ENCODE measurements at places on chromosomes 1 and 21. TPM values are rescaled to one million over a fixed set of nuclear protein-coding genes. Genes with fewer than 3 reads are reported as not detected.

- peaks cover 8% of the 10 kb centered on the region for H3K27me3 ChIP-seq
- no peak overlapping the region for H3K4me3 ChIP-seq
- no peak for DNase-seq
- H3K4me1 ChIP-seq, result no peaks in the 10 kb centered on the region
These were observed 36.5 kb downstream of the NGF start for GRCh38 chr1:115301438-115302020.

Gene VANGL2
- 0.10 TPM for total RNA-seq

DNA sequence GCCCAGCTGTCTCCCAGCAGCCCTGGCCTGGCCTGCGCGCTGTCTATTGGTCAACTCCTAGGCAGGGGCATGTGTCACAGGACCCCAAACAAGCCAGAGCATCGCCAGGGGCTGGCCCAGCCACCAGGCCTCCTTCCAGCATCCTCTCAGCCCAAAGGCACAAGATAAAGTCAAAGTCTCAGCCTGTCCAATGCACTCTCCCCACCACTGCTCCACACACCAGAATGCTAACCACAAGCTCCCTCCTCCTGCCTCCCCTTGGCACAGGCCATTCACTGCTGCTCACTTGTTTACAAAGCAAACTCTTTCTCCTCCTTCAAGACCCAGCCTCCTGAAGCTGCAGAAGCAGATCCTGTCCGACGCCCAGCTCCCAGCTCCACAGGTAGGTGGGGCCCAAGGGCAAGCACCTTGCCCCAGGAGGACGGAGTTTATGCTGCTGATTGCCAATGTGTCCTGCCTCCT lies 133.4 kb downstream of the DMRTB1 start:
- DNase-seq, result no peak
- no peaks in the 10 kb centered on the region for H3K27me3 ChIP-seq
- H3K27ac ChIP-seq, result no peak overlapping the region

- no peaks in the 10 kb centered on the region for H3K36me3 ChIP-seq
- peaks cover 44% of the 10 kb centered on the region for H3K27me3 ChIP-seq
These were observed 15.8 kb downstream of the IVL start for GRCh38 chr1:152924191-152924590.

- no peaks in the 10 kb centered on the region for H3K27me3 ChIP-seq
- no peak overlapping the region for H3K4me3 ChIP-seq
- H3K4me1 ChIP-seq, result no peaks in the 10 kb centered on the region
- no peak for DNase-seq
These were observed 1428.2 kb downstream of the MRPL39 start for GRCh38 chr21:24179110-24179509.

DNA sequence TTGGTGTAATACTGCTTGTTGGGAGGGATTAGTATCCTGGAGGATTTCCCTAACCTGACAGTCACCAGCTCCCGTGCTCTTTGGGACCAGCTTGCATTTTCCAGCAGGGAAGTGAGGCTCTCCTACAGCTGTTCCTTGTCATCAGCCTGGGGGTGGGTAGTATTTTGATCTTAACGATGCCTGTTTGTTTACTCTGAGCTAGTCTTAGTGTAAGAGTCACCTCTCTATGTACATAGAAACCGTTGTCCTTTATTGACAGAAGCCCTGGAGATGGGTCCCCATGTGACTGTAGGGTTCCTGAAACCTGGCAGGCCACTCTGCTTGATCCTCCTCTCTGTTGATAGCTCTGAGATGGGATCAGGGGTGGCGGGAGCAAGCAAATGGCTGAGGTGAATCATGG lies 58.0 kb downstream of the ACP6 start:
- peaks cover 19% of the 10 kb centered on the region for H3K36me3 ChIP-seq
- H3K4me3 ChIP-seq, result no peak overlapping the region
- no peaks in the 10 kb centered on the region for H3K27me3 ChIP-seq
- no peak overlapping the region for H3K27ac ChIP-seq
- DNase-seq, result no peak

- H3K27me3 ChIP-seq, result peaks cover 23% of the 10 kb centered on the region
- peaks cover under 1% of the 10 kb centered on the region for H3K36me3 ChIP-seq
- DNase-seq, result no peak
- no peak overlapping the region for H3K4me3 ChIP-seq
- H3K27ac ChIP-seq, result no peak overlapping the region
These were observed 21.0 kb downstream of the VASH2 start for GRCh38 chr1:212971312-212971711.

Gene SLC2A5
- total RNA-seq, result 0.49 TPM

Gene CASP9
- 15.9 TPM for total RNA-seq

DNA sequence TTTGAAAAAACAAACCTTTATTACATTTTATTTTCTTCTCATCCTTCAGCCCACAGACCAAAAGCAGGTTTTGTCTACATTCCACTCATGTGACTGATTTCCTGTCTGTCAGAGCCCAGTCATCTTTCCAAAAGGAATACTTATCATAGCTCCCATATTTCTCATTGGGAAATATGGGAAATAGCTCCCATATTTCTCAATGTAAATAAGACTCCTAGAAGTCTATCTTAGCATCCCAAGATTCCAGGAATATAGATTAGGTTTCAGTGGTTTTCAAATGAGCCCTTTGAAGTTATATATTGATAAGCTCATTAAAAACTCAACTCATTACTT lies 19.1 kb upstream of the NRDC start:
- H3K27me3 ChIP-seq, result peaks cover 51% of the 10 kb centered on the region
- DNase-seq, result no peak
- H3K27ac ChIP-seq, result no peak overlapping the region
- no peaks in the 10 kb centered on the region for H3K36me3 ChIP-seq
- H3K4me1 ChIP-seq, result peaks cover 1% of the 10 kb centered on the region

DNA sequence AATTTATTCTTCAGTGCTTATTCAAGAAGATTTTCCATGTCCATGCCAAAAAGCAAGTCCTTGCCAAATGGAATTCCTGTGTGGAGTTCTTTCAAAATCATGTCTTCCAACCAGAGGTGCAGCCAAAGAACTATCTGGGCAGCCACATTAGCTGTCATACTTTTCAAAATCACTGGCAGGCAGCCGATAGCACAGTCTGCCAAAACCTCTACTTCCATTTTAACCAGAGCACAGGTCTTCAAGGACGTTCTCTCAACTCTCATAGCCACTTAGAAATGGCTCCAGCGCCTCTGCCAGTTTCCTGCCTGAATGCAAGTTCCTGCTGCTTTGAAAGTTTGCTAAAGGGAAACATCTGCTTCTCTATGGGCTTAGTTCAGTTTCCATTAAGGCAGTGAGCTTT lies 975.7 kb upstream of the ADGRL4 start:
- H3K4me1 ChIP-seq, result no peaks in the 10 kb centered on the region
- no peak overlapping the region for H3K27ac ChIP-seq
- no peaks in the 10 kb centered on the region for H3K36me3 ChIP-seq
- H3K27me3 ChIP-seq, result no peaks in the 10 kb centered on the region
- H3K4me3 ChIP-seq, result no peak overlapping the region

GRCh38 chr1:241848686-241849344 lies 811 bp downstream of the EXO1 start:
- H3K36me3 ChIP-seq, result no peaks in the 10 kb centered on the region
- H3K27ac ChIP-seq, result peak overlapping the region; percentile 99
- peaks cover 16% of the 10 kb centered on the region for H3K4me1 ChIP-seq
- no peak for DNase-seq
- H3K27me3 ChIP-seq, result no peaks in the 10 kb centered on the region
- peak overlapping the region; percentile 98 for H3K4me3 ChIP-seq

Gene FBXO2
- total RNA-seq, result 2.5 TPM

- peaks cover 14% of the 10 kb centered on the region for H3K36me3 ChIP-seq
- no peak for DNase-seq
- H3K27ac ChIP-seq, result no peak overlapping the region
These were observed 46.1 kb downstream of the UCK2 start for GRCh38 chr1:165873481-165873880.

DNA sequence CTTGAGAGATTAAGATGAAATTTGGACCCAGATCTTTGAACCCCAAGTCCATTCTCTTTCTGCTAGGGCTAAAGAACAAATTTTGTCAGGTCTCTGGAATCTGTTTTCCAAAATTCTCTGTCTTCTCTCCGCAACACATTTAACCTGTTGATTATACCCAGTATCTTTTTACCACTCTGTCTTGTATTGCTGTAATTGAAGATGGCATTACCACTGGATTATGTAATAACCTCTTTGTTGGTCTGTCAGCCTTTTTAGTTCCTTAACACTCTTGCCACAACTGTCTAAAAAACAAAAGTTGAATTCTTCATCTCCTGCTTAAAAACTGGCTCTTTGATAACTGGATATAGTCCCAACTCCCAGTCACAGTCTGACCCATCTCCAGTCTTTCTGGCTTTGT lies 3.0 kb downstream of the SRP9 start:
- H3K4me3 ChIP-seq, result peak overlapping the region; percentile 48
- DNase-seq, result no peak
- H3K27ac ChIP-seq, result peak overlapping the region; percentile 69
- peaks cover 17% of the 10 kb centered on the region for H3K4me1 ChIP-seq
- peaks cover 5% of the 10 kb centered on the region for H3K36me3 ChIP-seq
- no peaks in the 10 kb centered on the region for H3K27me3 ChIP-seq

GRCh38 chr1:203038891-203039608 lies 12.8 kb downstream of the PPFIA4 start:
- peaks cover 4% of the 10 kb centered on the region for H3K4me1 ChIP-seq
- H3K27me3 ChIP-seq, result peaks cover 11% of the 10 kb centered on the region
- no peaks in the 10 kb centered on the region for H3K36me3 ChIP-seq
- no peak overlapping the region for H3K4me3 ChIP-seq
- DNase-seq, result peak; percentile 80
- no peak overlapping the region for H3K27ac ChIP-seq

Gene NES
- not detected for total RNA-seq

- no peaks in the 10 kb centered on the region for H3K36me3 ChIP-seq
- no peaks in the 10 kb centered on the region for H3K4me1 ChIP-seq
- no peak overlapping the region for H3K27ac ChIP-seq
- DNase-seq, result no peak
- H3K27me3 ChIP-seq, result peaks cover 7% of the 10 kb centered on the region
These were observed 22.8 kb downstream of the TAS1R2 start for GRCh38 chr1:18836654-18837053.

DNA sequence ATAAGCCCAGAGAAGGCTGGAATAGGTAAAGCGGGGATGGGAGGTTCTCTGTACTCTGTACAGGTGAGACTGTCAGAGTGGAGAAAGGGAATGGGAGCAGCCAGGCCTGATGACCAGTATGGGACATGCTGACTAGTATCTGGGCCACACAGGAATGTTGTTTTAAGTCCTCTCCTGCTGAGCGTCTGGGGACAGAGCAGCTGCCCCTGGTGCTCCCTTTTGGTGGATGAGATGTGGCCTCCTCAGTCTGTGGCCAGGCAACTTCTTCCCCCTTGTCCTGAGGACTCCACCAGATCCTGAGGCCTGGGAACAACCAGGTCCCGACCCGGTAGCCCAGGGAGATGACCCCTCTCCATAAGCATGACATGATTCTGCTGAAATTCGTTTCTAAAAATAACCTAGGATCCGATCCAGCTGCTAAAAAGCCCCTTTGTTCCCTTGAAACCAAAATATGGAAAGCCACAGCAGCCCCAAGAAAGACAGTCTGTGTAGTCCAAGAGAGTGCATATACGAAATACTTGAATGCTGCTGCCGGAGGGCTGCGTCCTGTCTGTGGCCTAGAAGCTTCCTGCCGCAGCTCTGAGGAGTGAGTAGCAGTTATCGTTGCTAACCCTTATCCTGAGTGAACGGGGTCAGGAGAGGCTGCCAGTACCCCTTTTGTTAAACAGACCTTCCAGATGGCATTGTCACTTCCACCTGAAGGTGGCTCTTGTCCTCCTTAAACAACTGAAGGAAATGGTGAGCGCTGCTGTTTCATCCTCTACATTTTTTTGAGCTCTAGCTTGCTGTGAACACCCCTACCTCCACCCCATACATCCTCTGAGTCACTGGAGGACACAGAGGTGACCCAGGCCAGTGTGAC lies 47.1 kb downstream of the ATP2B4 start:
- H3K36me3 ChIP-seq, result no peaks in the 10 kb centered on the region
- no peaks in the 10 kb centered on the region for H3K27me3 ChIP-seq
- H3K4me1 ChIP-seq, result peaks cover 63% of the 10 kb centered on the region
- peak overlapping the region; percentile 76 for H3K4me3 ChIP-seq

Gene ACTL8
- not detected for total RNA-seq

Gene HSD11B1
- not detected for total RNA-seq

DNA sequence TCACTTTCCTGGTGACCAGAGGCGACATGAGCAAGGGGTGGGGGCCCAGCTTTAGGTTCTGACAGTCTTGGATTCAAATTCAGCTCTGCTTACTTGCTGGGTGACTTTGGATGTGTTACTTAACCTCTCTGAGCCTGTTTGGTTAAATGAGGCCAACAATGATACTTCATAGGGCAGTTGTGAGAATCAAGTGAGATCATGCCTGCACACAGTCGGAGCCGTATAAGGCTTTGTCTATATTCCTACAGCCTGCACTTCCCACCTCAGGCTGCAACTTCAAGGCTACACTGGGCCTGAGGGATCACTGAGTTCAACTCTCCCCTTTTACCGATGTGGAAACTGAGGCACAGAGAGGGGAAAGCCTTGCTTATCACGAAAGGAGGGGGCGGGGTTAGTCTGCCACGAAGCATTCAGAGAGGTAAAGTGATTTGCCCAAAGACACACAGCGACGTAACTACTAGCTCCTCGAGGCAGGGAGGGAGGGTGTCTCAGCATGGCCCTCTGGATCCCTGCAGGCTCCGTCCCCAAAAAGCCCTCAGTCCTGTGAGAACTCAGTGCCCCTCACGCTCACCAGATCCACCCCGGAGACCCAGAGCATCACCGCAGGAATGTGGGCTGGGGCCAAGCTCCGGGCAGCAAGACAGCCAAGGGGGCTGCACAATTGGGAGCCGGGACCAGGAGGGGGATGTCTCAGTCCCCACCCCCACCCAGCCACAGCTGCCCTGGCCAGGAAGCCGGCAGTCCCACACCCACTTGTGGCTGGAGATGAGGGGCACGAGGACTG lies 25.0 kb downstream of the SDC3 start:
- H3K27me3 ChIP-seq, result peaks cover 14% of the 10 kb centered on the region
- peaks cover 5% of the 10 kb centered on the region for H3K4me1 ChIP-seq
- H3K27ac ChIP-seq, result no peak overlapping the region
- no peak overlapping the region for H3K4me3 ChIP-seq
- no peak for DNase-seq

DNA sequence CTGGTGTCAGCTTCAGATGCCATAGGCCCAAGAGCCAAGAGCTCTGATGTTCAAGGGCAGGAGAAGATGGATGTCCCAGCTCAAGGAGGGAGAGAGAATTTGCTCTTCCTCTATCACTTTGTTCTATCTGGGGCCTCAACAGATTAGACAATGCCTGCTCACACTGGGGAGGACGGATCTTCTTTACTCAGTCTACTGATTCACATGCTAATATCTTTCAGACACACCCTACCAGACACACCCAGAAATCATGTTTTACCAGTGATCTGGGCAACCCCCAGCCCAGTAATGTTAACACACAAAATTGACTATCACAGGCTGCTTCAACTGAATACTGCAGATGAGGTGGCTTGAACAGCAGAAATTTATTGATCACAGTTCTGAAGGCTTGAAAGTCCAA lies 69.0 kb downstream of the OLFML3 start:
- H3K27me3 ChIP-seq, result no peaks in the 10 kb centered on the region
- no peaks in the 10 kb centered on the region for H3K4me1 ChIP-seq
- no peak for DNase-seq
- no peaks in the 10 kb centered on the region for H3K36me3 ChIP-seq
- no peak overlapping the region for H3K4me3 ChIP-seq

Gene KDF1
- 2.8 TPM for total RNA-seq

- DNase-seq, result no peak
- H3K36me3 ChIP-seq, result no peaks in the 10 kb centered on the region
- H3K27ac ChIP-seq, result no peak overlapping the region
These were observed 246.4 kb upstream of the HOOK1 start for GRCh38 chr1:59568158-59568935.
